ENCODE measurements at places on chromosomes 3 and 15. TPM values are rescaled to one million over a fixed set of nuclear protein-coding genes. Genes with fewer than 3 reads are reported as not detected.

The MNS1 gene
- 4.8 TPM for total RNA-seq

The CDAN1 gene
- 6.7 TPM for total RNA-seq

The GHSR gene
- 0.69 TPM for total RNA-seq

The WDR93 gene
- total RNA-seq, result 2.1 TPM

The RTP3 gene
- not detected for total RNA-seq

The RHCG gene
- total RNA-seq, result 1.8 TPM

The LTK gene
- total RNA-seq, result 0.23 TPM

The SI gene
- total RNA-seq, result under 0.01 TPM

The CYP8B1 gene
- total RNA-seq, result not detected

The ABCC5 gene
- 50.3 TPM for total RNA-seq

The IMP3 gene
- 30.4 TPM for total RNA-seq

Measured in diencephalon (tissue), 1 donor.